ENCODE measurements at places on chromosomes 6 and 20. TPM values are rescaled to one million over a fixed set of nuclear protein-coding genes. Genes with fewer than 3 reads are reported as not detected.

Gene APOM
- total RNA-seq = 1.4 TPM

Gene TCP1
- total RNA-seq = 130 TPM

Gene ZSCAN23
- total RNA-seq = 1.6 TPM

Gene UBD
- total RNA-seq = not detected

Gene SIRPB1
- 0.92 TPM for total RNA-seq

Gene CCN2
- total RNA-seq = 76.5 TPM

Gene PNLDC1
- not detected for total RNA-seq

Gene C20orf204
- total RNA-seq = 0.86 TPM

Gene BMP6
- 2.9 TPM for total RNA-seq

Gene SSTR4
- not detected for total RNA-seq

Gene PTCHD4
- 1.1 TPM for total RNA-seq

Gene PLAGL1
- total RNA-seq = 13.0 TPM

Gene NTSR1
- total RNA-seq = 0.08 TPM

Gene TBC1D7
- 30.5 TPM for total RNA-seq

Gene TRERF1
- 0.86 TPM for total RNA-seq

Gene OR2H2
- not detected for total RNA-seq

Gene CGA
- not detected for total RNA-seq

Gene CD109
- total RNA-seq = 6.3 TPM

Gene HSPA1L
- total RNA-seq = 2.4 TPM

Gene SLC17A2
- total RNA-seq = not detected

Gene TMC2
- total RNA-seq = not detected

Gene PHACTR1
- 26.2 TPM for total RNA-seq

Gene EPPIN
- not detected for total RNA-seq

Gene PREP
- total RNA-seq = 26.2 TPM

Gene GPX5
- total RNA-seq = not detected

Gene TGM3
- total RNA-seq = not detected

Gene MRPL14
- total RNA-seq = 36.7 TPM
